Activated CD4-positive, alpha-beta T cell treated with anti-CD3 and anti-CD28 coated beads for 24 hours (primary cell): ENCODE measurements at places on chromosomes 16 and 17.

DNA sequence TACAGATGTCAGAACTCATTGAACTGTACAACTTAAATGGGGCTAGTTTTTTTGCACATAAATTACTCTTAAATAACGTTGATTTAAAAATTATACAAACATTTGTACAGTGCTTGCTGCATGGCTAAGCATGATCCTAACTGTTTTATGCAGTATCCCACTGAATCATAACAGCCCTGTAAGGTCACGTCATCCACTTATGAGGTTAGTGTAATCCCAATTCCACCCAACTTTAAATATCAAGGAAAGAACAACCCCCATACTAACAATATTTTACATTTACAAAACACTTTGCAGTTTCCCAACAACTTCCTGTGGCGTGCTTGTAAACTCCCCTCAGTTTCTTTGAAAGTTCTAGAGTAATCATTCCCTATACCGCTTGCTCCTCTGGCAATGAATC lies 190.1 kb upstream of the SALL1 start:
- no peak for DNase-seq

DNA sequence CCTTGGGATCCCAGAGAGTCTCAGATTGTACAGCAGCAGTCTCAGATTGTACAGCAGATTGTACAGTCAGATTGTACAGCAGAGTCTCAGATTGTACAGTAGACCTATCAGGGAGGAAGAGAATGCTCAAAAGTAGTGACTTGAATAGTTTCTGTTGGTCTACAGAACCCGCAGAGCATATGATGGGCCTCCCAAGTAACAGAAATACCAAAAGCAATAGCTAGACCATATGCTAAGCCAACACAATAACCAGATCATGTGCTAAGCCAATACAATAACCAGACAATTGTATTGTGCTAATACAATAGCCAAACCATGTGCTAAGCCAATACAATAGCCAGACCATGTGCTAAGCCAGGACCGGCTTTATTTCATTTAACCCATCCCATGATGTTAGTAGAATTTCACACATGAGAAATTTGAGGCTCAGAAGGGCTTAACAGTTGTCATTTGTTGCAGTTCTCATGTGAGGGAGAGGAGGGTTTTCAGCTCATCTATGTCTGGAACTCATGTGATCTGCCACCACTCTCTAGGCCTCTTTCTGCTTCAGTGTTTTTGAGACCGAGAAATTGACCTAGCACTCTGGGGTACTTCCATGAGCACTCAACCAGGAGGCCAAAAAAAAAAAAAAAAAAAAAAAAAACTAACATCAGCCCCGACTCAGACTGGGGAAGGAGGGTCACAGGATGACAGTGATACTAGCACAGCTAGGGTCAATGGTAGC lies 144.0 kb downstream of the SOX9 start:
- DNase-seq: no peak

DNA sequence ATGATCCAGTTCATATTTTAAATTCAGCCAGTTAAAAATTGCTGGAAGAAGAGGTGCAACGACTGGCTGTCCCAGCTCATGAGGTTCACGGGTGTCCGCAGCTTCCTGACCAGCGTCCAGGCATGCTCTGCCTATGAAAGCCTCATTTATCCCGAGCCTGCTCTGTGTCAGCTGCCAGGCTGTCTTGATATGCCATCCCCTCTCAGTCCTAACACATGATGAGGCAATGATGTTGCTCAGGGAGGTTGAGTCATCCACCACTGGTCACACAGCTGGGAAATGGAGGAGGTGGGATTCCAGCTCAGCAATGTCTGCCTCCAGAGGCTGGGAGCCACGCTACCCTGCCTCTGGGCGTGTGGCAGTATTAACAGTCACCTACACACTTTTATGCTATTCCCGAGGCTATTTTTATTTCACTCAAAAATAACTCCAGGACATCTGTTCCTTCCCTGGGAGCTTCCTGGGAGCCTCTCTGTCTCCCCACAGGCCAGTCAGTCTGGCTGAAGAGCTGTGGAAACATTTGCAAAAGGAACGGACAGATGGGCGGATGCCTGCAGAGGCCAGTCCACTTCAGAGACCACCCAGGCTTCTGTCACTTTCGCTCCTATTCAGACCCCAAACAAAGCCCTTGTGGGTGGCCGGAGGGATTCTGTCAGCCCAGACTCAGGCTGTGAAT lies 22.5 kb downstream of the RAB11FIP4 start:
- no peak for DNase-seq

DNA sequence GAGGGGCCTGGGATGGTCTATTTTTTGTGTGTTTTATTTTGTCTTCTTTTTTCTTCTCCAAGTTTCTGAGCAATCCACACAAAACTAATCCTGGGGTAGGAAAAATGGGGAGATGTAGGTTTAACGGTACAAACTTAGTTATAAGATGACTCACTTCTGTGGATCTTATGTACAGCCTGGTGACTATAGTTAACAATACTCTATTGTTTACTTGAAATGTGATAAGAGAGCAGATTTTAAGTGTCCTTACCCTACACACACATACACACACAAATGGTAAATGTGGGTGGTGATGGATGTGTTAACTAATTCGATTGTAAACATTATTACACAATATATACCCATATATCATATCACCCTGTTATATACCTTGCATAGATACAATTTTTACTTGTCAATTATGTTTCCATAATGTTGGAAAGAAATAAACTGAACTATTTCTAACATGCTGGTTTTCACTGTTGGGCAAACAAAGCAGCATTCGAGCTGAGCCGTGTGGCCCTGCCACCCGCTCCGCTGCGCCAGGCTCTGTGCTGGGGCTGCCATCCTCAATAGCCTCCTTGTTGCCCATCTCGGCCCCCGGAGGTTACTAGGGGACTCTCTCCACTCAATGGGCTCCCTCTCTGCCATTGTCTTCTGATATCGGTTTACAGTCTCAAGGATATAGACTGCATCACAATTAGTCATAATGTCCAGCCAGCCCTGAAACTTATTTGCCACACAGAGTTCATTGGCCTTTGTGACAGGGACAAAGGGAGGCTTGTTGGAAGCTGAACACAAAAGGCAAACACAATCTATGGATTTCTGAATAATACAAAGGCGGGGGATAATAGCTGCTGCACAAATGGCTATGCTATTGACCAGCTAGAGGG lies 380.3 kb upstream of the MAF start:
- DNase-seq: no peak

- DNase-seq: no peak
Measured at GRCh38 chr17:79073706-79074088, 927 bp upstream of the ENGASE start.

GRCh38 chr17:19531780-19532501 lies 1.7 kb upstream of the SLC47A1 start:
- DNase-seq: no peak

DNA sequence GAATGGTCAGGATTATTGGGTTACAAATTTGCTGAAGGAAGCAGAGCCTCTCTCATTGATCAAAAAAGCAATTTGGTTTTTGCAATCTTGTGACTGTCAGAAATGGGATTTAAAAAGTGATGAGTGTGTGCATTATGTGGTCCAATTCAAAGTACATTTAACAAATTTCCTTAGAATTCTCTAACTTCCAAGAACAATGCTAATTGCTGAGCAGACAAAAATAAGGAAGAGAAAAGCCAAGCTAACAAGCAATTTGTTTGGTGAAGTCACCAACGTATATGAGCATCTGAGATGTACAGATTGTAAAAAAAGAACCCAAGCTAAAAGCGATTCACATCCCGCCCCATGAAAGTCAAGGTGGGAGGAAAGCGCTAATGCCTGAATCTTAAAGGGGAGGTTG lies 1643.9 kb downstream of the CDH8 start:
- DNase-seq: no peak

DNA sequence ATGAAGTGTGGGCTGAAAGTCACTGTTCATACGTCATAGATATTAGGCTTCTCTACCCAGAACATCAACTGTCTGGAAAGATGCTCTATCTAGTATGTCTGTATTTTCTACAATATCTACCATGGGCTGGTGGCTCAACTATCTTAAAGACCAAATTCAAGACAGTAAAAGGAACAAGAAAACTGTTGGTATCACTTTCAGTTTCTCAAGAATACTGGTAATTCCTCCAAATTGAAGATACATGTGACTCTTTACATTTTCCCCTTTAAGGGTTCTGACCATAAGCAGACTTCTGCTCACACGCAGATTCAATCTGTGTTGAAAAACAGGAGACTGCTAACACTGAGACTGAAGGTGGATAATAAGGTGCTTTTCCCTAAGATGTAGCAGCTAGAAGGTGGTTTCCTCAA lies 24.2 kb downstream of the XPO6 start:
- no peak for DNase-seq

GRCh38 chr17:45091778-45092425 lies 30.8 kb downstream of the NMT1 start:
- no peak for DNase-seq

GRCh38 chr16:47278306-47278970 lies 134.7 kb upstream of the NETO2 start:
- DNase-seq: no peak

DNA sequence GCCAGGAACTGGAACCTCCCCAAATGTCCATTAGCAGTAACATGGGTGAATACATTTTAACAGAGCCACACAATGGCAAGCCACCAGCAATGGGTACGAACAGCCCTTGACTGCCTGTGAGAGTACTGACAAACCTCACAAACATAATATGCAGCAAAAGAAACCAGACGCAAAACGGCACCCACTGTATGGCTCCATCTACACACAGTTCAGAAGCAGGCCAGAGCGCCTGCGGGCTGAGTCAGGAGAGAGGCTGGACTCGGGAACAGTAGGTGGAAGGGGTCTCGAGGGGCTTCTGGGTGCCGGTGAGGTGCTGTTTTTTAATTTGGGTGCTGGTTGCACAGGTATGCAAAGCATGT lies 77.4 kb upstream of the TOB1 start:
- no peak for DNase-seq

- no peak for DNase-seq
Measured at GRCh38 chr17:73142872-73143381, 21.9 kb upstream of the SSTR2 start.

DNA sequence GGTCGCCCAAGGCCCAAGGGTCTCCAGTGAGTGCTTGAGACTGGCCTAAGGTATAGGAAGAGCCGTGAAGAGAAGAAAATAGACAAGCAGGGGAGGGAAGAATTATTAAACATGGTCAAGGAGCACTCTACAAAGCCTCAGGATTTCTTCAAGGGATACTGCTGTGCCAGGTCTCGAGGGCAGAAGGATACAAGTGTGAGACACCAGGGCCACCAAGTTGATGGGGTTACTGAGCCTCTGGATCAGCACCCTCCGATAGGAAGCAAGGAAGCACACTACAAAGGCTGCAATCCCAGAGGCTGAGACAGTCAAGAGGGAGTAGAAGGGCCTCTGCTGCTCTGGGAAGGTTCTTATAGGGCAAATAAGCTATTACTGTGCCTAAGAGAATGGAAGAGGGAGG lies 6.5 kb downstream of the SUPT4H1 start:
- no peak for DNase-seq

GRCh38 chr17:56172517-56172982 lies 19.3 kb downstream of the ANKFN1 start:
- no peak for DNase-seq
